ENCODE measurements at places on chromosomes 7 and 10.

GRCh38 chr7:99314504-99314903, 11.2 kb upstream of the ARPC1A start:
- DNase-seq: no peak

DNA sequence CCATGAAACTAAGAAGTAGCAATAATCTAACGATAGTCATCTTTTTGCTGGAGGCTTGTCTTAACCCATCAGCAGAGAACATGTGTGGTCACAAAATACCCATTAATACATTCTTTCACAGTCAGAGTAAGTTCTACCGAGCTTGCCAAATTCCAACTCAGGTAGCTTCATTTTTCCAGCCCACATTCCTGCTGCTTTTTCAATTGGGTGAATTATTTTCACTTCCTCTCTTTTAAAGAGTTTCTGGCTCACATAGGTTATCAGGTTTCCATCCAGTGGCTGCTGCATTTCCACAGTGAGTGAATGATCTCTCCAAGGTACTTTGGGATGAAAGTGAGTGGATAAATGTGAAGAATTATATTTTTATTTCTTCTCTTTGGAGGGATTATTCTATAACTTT, 233.1 kb downstream of the SEMA3E start:
- DNase-seq: no peak

- DNase-seq: no peak
These were observed 39.2 kb downstream of the ELFN1 start for GRCh38 chr7:1709281-1709680.

DNA sequence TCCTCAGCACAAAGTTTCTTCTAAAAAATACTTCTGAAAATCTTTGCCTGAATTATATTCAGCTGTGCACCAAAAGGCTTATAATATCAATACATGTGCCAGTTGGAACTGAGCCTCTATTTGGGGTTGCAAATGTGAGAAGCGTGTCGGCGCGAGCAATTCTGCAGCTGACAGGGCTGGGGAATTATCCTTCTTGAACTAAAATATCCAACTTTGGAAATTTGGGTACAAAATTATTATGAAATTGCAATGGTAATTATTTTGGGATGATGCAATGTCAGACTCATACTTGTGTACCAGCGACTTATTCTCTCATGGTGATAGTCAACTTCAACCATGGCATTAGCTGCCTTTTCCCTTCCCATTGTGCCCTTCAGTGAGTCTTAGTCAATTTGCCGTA, 507.0 kb upstream of the KLF6 start:
- no peak for DNase-seq

DNA sequence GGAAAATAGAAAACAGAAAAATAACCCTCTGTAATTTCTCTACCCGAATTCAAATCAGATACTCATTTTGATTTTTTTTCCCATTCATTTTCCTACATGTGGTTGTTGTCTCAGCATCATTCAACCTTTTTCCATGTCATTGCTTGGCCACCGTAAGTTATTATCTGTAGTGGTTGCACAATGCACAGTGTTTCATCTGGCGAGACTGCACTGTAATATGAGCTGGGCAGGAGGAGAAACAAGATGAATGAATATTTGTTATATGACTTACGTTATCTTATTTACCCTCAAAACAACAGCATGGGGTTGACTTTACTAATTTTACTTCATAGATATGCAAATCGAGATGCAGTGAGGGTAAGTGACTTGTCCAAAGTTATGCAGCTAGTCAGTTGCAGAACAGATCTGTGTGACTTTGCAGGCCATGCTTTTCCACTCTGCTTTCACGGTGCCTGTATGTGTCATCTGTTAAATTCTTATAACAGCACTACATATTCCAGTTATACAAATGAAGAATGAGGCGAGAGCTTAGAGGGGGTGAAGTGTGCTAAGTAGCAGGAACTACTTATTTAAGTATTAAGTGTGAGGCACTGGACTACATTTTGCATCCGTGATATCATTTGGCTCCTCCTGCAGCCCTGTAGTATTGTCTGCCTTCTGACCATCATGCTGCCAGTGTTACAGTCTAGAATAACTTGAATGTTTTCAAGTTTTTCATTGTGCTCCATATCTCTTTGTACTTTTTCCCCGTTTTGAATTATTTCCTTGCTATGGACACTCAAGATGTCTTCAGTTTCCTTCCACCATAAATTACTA, 56.7 kb downstream of the ZMYND11 start:
- no peak for DNase-seq

GRCh38 chr7:78900806-78901205, 552.7 kb downstream of the MAGI2 start:
- DNase-seq: no peak

Data from stimulated activated CD4-positive, alpha-beta T cell treated with anti-CD3 and anti-CD28 coated beads, Interleukin-1b, Interleukin-23, amount 100 ng/mL, for 4 hours (primary cell).